ENCODE measurements at places on chromosomes 5 and 9.

DNA sequence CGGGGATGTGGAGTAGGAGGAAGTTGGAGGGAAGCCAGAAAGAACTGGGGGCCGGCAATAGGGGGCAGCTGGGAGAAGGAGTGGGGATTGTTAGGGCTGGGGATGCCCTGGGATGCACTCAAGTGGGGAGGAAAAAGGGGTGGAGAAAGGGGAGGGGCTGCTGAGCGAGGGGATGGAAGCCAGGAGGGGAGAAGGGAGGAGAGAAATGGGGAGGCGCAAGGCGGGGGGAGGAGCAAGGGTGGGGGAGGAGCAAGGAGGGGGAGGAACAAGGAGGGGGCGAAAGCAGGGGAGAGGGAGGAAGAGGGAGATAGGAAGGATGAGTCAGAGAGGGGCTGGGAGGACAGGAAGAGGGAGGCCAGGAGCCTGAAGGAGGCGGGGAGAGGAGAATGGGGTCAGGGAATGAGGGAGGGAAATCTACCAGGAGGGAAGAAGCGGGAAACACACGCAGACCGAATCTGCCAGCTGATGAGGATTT lies 1.6 kb downstream of the IRX4 start:
- DNase-seq: no peak

GRCh38 chr5:74028976-74029375 lies 403.0 kb downstream of the ARHGEF28 start:
- no peak for DNase-seq

DNA sequence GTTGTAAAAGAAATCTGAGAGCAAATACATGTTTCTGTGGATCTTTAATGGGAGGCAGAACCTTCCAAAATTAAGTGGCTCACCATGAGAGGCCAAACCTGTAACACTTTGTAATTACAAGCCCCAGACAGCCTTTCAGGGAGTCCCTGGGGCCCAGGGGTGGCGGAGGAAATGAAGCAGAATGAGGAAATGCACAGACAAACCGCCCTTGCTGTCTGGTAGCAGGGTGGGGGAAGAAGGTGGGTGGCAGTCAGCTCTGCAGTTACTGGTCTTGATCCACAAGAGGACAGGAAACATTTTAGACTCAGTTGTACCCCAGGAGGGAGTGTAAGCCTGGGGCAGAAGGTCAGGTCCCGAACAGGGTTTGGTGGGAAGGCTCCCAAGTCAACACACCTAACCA lies 6.5 kb downstream of the ARL14EPL start:
- peak; percentile 68 for DNase-seq

DNA sequence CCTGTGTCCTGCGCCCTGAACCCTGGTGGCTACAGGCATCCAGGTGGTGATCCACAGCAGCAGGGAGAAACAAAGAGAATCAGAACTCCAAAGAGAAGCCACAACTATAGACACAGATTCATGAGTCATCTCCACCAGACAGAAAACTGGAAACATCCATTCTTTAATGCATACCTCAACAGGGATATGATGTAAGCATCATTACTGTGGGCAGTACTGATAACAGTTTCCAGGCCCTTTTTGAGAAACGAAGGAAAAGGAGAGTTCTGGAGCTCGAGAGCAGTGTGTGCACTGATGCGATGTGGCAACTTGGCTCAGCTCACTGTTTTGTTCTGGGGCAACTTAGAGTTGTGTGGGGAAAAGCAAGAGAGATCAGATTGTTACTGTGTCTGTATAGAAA lies 215.6 kb upstream of the ADAMTS16 start:
- no peak for DNase-seq

DNA sequence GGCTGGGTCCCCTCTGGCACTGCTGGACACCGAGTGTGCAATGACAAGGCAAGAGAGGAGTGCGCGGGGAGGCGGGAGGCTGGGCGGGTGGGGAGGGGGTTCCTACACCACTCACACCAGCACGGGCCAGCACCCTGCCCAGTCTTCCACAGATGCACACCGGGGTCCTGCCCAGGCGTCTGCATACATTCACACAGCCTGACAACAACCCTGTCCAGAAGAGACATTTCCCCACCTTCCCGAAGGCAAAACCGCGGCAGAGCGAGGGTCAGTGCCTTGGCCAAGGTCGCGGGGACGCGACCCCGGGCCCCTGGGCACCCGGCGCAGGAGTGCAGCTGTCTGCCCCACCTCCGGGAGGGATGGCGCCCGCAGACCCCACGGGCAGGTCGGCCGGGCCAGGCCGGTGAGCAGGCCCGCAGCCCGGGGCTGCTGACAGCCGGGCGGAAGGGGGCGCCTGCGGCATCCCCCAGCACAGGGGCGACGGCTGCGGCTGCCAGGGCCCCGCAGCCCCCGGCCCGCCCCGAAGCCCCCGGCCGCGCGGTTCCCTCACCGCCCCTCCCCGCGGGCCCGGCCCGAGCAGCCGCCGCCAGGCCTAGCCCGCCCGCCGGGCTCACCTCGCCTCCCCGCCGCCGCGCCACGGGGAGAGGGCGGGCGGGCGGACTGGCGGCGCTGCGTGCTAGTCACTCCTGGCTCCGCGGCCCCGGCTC lies 496 bp downstream of the MAPK9 start:
- no peak for DNase-seq

Measured in Right ventricle myocardium inferior (tissue), 1 donor.